ENCODE measurements at places on chromosomes 1 and 21. TPM values are rescaled to one million over a fixed set of nuclear protein-coding genes. Genes with fewer than 3 reads are reported as not detected.

- no peak for DNase-seq
- H3K36me3 ChIP-seq: no peaks in the 10 kb centered on the region
- H3K4me3 ChIP-seq: no peak overlapping the region
- H3K27me3 ChIP-seq: no peaks in the 10 kb centered on the region
- peaks cover 19% of the 10 kb centered on the region for H3K4me1 ChIP-seq
Measured at GRCh38 chr1:204453141-204453772, 41.3 kb downstream of the PIK3C2B start.

- H3K4me1 ChIP-seq: peaks cover 4% of the 10 kb centered on the region
- H3K27me3 ChIP-seq: no peaks in the 10 kb centered on the region
- H3K27ac ChIP-seq: no peak overlapping the region
- no peak overlapping the region for H3K4me3 ChIP-seq
- no peak for DNase-seq
- no peaks in the 10 kb centered on the region for H3K36me3 ChIP-seq
Measured at GRCh38 chr1:181061891-181062835, 26.3 kb upstream of the IER5 start.

The KRTAP10-4 gene
- not detected for total RNA-seq

DNA sequence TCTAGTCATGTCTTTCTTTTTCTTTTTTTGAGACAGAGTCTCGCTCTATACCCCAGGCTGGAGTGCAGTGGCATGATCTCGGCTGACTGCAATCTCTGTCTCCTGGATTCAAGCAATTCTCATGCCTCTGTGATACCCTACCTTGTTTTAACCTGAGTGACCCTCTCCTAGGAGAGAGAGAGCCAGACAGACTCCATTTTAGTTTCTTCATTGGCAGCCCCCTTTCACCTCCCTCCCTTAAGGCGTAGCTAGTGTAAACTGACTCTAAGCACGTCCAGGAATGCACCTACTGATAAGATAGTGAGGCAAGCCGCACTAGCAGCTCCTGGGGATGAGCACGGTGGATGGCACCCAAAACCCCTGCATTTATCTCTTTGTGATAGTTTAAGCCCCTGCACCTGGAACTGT, 5.2 kb upstream of the PKNOX1 start:
- H3K27me3 ChIP-seq: no peaks in the 10 kb centered on the region
- H3K27ac ChIP-seq: no peak overlapping the region
- no peak for DNase-seq
- peaks cover 10% of the 10 kb centered on the region for H3K4me1 ChIP-seq

GRCh38 chr1:113891631-113892220, 4.3 kb upstream of the BCL2L15 start:
- no peaks in the 10 kb centered on the region for H3K36me3 ChIP-seq
- H3K4me3 ChIP-seq: no peak overlapping the region
- no peaks in the 10 kb centered on the region for H3K4me1 ChIP-seq
- DNase-seq: no peak
- no peak overlapping the region for H3K27ac ChIP-seq
- H3K27me3 ChIP-seq: no peaks in the 10 kb centered on the region

DNA sequence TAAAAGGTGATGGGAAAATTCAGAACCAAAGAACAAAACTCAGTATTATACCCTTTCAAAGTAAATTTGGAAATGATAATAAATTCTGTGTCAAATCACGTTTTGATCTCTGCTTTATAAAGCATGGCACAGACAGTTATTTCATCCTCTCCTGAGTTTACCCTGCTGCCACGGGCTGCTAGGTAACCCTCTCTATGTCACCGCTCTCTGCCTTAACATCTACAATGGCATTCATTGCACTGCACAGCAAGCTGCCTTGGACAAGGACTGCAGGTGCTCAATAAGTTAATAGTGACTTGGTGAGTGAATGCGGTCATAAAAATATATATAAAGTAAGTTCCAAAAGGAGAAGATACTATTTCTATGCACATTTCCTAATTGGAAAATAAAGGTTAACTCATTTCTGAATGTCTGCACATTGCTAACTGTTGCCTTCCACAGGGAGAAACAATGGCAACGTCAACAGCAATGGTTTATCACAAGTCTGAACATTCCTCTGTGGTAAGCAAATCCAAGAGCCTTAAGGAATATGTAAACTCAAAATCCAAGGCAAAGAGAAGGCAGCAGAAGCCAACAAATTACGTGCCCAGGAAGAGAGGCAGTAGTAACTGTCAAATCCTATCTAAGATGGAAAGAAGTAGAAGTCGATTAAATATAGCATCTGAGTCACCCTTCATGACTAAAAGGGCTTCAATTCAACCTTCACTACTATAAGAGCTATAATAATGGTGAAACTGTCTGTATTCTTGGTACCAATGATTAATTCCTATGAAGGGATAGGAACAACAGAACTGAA, 19.4 kb downstream of the FYB2 start:
- H3K27ac ChIP-seq: no peak overlapping the region
- H3K36me3 ChIP-seq: no peaks in the 10 kb centered on the region
- H3K27me3 ChIP-seq: no peaks in the 10 kb centered on the region
- DNase-seq: no peak
- H3K4me1 ChIP-seq: no peaks in the 10 kb centered on the region
- no peak overlapping the region for H3K4me3 ChIP-seq

GRCh38 chr1:117392771-117393170, 25.5 kb downstream of the MAN1A2 start:
- no peaks in the 10 kb centered on the region for H3K27me3 ChIP-seq
- H3K4me3 ChIP-seq: no peak overlapping the region
- H3K36me3 ChIP-seq: no peaks in the 10 kb centered on the region
- H3K27ac ChIP-seq: no peak overlapping the region

DNA sequence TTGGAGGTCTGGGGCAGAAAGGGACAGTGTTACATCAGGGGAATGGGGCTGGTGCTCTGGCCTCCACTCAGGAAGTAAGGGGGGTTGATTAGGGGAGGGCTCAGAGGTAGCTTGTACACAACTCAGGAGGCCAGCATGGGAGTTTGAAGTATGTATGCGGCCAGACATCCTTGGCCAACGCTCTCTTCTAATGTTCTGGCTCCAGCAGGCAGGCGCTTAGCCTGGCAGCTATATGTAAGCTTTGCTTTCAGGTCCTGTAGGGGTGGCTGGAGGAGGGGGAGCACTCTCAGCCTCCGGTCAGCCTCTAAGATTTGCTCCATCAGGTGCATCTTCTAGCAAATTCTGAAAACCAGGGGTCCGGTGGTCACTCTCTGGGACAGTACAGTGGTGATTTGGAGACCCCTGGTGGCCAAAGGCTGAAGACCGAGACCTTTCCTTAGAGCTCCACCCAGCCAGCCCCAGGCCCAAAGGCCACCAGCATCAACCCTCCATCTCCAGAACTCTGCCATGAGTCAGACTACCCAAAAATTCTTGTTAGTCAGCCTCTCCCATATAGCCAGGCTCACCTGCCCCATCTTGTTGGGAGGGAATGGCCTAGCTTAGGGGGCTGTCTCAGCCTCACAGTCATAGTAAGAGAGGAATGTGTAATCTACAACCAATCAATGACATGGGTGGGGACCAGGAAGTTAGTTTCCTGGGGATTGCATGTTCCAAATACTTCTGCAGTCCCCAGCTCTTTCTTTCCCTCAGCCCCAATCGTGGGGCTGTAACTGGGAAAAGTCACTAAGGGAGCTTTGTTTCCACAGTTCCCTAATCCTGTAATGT, 9.7 kb upstream of the COL8A2 start:
- H3K27me3 ChIP-seq: no peaks in the 10 kb centered on the region
- H3K27ac ChIP-seq: peak overlapping the region; percentile 36
- peaks cover 4% of the 10 kb centered on the region for H3K4me1 ChIP-seq
- no peaks in the 10 kb centered on the region for H3K36me3 ChIP-seq
- peak; percentile 76 for DNase-seq

The CALML6 gene
- total RNA-seq: not detected

GRCh38 chr1:113031171-113031933, 41.6 kb upstream of the LRIG2 start:
- H3K27me3 ChIP-seq: no peaks in the 10 kb centered on the region
- H3K27ac ChIP-seq: no peak overlapping the region
- no peak overlapping the region for H3K4me3 ChIP-seq
- H3K4me1 ChIP-seq: peaks cover 6% of the 10 kb centered on the region

Measured in hepatocyte (in vitro differentiated cells).